ENCODE measurements at places on chromosomes 2 and 18. TPM values are rescaled to one million over a fixed set of nuclear protein-coding genes. Genes with fewer than 3 reads are reported as not detected.
A peak's percentile ranks its signal among the peaks of the same experiment; 100 is the strongest.

DNA sequence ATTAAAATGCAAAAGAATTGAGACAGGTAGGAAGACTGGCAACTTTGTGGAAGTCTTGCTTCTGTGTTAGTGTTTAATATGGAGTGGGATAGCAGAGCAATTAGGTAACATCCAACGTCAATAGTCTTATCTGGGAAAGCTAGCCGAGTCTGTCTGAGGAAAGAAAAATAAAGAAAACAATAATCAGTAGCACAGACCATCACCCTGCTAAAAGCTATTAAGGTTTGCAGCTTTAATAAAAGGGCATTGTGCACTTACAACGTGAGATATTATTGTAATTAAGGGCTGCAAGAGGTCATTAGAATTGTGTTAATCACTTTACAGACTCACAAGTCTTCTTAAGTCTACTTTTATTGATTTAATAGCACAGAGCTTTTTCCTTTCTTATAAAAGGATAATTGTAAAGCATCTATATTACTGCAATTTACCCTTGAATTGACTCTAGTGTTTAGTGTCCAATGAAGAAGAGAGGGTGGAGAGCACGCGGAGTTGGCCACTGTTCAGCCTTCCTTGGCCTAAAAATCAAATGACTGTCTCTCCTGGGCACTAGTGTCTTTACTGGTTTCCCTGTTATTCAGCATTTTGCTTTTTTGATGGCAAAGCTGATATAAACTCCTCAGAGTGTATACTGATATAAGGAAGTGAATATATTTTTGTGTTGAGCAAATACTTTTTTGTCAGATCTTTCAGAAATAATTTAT is 2.0 kb downstream of the CDH7 start:
- H3K27ac ChIP-seq = no peak overlapping the region
- DNase-seq = no peak
- no peak overlapping the region for H3K4me3 ChIP-seq
- peaks cover 46% of the 10 kb centered on the region for H3K27me3 ChIP-seq

- no peak overlapping the region for H3K27ac ChIP-seq
- no peaks in the 10 kb centered on the region for H3K27me3 ChIP-seq
- no peak for DNase-seq
- no peaks in the 10 kb centered on the region for H3K4me1 ChIP-seq
- no peak overlapping the region for H3K4me3 ChIP-seq
These were observed 32.1 kb downstream of the NAT8 start for GRCh38 chr2:73610111-73610510.

The RNF103 gene
- total RNA-seq = 35.8 TPM

DNA sequence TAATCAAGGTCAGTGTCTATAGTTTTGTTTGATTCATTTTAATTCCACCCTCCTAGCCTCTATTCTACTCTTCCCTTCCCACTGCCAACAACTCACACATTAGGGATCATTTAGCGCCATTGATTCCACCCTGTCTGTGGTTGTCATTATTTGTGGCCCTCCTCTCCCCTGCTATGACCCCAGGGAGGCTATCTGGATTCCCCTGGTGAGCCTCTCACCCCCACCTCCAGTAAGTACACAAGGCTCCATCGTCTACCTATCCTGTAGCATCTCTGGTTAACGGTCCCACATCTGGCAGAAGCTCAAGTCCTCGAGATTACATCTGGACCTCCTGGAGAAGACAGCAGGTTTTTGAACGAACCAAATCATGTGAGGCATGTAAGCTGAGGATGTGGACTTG is 27.4 kb downstream of the UPP2 start:
- DNase-seq = no peak
- H3K27ac ChIP-seq = no peak overlapping the region
- H3K36me3 ChIP-seq = no peaks in the 10 kb centered on the region
- H3K4me3 ChIP-seq = no peak overlapping the region

The XIRP2 gene
- 0.08 TPM for total RNA-seq

DNA sequence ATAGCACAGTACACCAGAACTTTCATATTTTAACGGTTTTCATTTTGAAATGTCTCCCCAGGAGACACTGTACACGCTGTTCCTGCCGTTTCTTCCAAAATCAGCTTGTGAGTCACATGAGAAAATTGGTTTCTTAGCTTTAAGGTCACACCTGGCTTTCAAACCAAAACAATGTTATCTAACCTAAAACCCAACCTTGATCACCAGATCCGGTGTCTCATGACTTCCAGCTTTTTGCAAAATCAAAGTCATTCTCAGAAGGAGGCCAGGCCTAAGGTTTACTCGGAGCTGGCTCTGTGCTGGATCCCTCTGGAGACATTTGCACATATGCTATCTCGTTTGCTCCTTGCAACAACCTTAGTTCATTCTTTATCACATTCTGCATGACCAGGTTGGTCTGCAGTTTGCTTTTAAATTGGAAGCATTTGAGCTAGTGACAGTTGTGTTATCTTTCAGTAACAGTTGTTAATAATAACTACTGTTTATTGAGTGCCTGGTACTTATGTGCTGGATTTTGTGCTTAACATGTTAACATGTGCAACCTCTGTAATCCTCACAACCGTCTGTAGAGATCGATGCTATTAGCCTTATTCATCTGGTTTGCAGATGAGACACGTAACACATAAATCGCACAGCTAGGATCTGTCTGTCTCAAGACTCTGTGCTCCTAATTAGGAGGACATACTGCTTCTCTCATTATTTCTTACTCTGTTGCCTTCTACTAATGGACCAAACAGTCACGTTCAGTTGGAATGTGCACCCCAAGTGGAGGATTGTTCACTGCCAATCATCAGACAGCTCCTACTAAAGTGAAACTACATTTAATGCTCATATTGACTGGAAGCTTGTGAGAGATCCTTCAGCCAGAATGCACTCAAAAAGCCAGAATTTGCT is 105.5 kb downstream of the RNF144A start:
- H3K27ac ChIP-seq = no peak overlapping the region
- DNase-seq = no peak
- no peak overlapping the region for H3K4me3 ChIP-seq
- no peaks in the 10 kb centered on the region for H3K27me3 ChIP-seq
- peaks cover 4% of the 10 kb centered on the region for H3K36me3 ChIP-seq

- H3K4me1 ChIP-seq = peaks cover 91% of the 10 kb centered on the region
- H3K4me3 ChIP-seq = peak overlapping the region; percentile 64
- no peak for DNase-seq
- peak overlapping the region; percentile 99 for H3K27ac ChIP-seq
- H3K27me3 ChIP-seq = no peaks in the 10 kb centered on the region
These were observed 30.9 kb downstream of the MBP start for GRCh38 chr18:77101410-77102258.

GRCh38 chr2:24984912-24985311 is 13.2 kb upstream of the DNAJC27 start:
- no peak overlapping the region for H3K27ac ChIP-seq
- H3K27me3 ChIP-seq = peaks cover 4% of the 10 kb centered on the region
- no peak overlapping the region for H3K4me3 ChIP-seq

DNA sequence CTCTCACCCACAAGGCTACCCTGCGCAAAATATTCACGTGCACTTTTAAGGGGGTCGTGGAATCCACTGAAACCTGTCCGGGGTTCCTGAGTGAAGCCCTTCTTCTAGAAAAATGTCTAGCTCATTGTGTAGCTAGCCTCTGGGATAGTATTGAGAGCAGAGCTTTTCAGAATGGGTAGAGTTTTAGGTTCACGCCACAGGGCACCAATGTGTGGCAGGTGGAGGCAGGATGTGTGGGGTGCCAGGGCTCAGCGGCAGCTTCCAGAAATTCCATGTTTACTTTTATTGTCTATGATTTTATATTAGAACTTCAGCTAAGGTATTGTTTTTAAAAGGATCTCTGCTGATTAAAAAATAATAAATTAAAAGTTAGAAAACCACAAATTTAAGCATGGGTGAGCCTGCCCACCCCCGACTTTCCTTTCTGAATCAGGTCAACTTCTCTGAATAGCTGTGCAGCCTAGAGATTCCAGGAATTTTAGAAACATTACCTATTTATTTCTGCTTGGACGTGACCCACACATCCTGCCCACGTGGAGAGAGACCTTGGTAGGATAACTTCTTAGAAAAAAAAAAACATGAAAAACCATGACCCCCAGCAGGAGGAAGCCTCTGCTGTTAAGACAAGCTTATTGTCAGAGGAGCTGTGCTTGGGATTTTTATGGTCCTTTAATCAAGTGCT is 163.7 kb downstream of the CTIF start:
- peaks cover 7% of the 10 kb centered on the region for H3K4me1 ChIP-seq
- H3K27me3 ChIP-seq = no peaks in the 10 kb centered on the region
- H3K4me3 ChIP-seq = no peak overlapping the region
- H3K27ac ChIP-seq = no peak overlapping the region
- no peak for DNase-seq
- H3K36me3 ChIP-seq = peaks cover 41% of the 10 kb centered on the region

The SLC35F6 gene
- 40.5 TPM for total RNA-seq

GRCh38 chr2:172375251-172375650 is 52.1 kb upstream of the ITGA6 start:
- no peak for DNase-seq
- peaks cover 9% of the 10 kb centered on the region for H3K27me3 ChIP-seq
- no peak overlapping the region for H3K27ac ChIP-seq
- H3K4me3 ChIP-seq = no peak overlapping the region
- peaks cover 1% of the 10 kb centered on the region for H3K4me1 ChIP-seq

DNA sequence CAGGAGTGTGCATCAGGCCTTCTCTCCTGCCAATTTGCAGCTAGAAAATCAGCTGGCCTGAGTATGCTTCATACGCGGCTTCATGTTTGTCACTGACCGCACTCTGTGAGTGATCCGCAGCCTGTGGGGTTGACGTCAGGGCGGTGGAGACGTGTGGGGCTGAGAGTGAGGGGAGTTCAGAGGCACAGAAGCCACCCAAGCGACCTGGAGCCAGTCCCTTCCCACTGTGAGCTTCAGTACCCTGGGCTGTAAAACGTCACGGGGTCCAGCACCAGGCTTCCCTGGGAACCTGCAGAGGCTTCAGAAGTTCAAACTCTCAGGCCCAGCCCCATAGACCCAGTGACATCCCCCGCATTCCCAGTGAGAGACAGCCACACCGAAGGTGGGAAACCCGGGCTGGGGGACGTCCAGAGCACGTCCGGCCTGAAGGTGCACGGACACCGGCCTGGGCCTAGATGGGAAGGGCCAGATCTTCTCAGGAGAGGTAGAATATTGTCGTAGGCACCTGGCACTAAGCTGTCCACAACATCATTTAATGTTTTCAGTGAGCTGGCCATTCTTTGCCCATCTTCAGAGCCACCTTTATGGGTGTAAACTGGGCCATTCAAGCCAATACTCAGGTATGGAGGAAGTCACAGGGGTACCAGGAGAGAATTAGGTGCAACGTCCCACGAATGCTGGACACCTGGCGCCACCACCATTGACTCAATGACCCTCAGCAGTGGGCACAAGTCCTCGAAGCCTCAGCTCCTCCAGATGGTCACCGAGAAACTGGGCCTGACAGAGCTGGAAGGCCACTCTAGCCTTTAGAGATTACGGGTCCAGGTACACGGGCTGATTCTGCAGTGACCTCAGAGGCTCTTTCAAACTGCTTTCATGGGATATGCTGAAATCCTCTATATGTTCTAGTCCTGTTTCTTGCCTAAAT is 235.6 kb upstream of the MYT1L start:
- H3K27me3 ChIP-seq = no peaks in the 10 kb centered on the region

GRCh38 chr18:35713545-35713944 is 132.0 kb downstream of the GALNT1 start:
- DNase-seq = no peak
- no peaks in the 10 kb centered on the region for H3K4me1 ChIP-seq
- H3K36me3 ChIP-seq = peaks cover 48% of the 10 kb centered on the region
- no peak overlapping the region for H3K27ac ChIP-seq

DNA sequence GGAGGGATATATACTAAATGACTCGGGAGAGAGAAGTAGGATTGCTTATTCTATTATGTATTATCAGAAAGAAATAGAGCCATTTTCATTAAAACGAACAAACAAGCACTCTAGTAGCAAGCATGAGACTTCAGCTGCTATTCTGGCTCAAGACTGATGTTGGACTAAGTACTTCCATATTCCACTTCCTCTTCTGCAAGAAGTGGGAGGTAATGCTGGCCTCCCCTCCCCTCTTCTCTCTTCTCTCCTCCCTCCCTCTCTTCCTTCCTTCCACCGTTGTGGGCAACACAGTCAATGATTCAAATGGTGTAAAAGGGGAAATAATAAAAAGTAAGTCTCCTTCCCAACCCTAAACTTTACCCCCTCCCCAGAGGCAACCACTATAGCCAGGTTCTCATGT is 62.6 kb downstream of the EMX1 start:
- H3K4me1 ChIP-seq = no peaks in the 10 kb centered on the region
- peaks cover 4% of the 10 kb centered on the region for H3K36me3 ChIP-seq
- H3K27me3 ChIP-seq = no peaks in the 10 kb centered on the region
- H3K4me3 ChIP-seq = no peak overlapping the region

GRCh38 chr2:226063704-226064440 is 664.4 kb downstream of the NYAP2 start:
- DNase-seq = no peak
- H3K4me1 ChIP-seq = no peaks in the 10 kb centered on the region
- no peak overlapping the region for H3K4me3 ChIP-seq
- H3K27me3 ChIP-seq = no peaks in the 10 kb centered on the region
- no peak overlapping the region for H3K27ac ChIP-seq

The TIMM21 gene
- total RNA-seq = 23.3 TPM

The IL1R1 gene
- total RNA-seq = 59.8 TPM

The SIX3 gene
- not detected for total RNA-seq
